ENCODE measurements at places on chromosomes 16 and 17.

DNA sequence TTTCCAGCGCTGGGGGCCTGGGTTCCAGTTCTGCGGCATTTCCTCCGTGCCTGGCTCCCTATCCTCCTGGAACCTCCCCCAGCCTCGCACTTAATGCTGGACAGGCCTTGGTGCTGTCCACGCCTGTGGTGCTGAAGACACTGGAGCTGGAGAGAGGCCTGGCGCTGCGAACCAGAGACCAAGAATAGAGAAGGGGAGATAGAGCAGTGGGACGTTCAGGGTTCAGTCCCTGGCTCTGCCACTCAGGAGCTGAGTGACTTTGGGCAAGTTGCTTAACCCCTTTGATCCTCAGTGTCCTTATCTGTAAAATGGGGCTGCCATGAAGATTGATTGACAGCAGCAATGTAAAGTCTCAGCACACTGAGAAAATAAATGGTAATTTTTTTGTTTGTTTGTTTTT lies 11.9 kb downstream of the SBK1 start:
- H3K4me3 ChIP-seq, result no peak overlapping the region
- H3K27ac ChIP-seq, result no peak overlapping the region
- no peaks in the 10 kb centered on the region for H3K27me3 ChIP-seq
- H3K4me1 ChIP-seq, result no peaks in the 10 kb centered on the region

DNA sequence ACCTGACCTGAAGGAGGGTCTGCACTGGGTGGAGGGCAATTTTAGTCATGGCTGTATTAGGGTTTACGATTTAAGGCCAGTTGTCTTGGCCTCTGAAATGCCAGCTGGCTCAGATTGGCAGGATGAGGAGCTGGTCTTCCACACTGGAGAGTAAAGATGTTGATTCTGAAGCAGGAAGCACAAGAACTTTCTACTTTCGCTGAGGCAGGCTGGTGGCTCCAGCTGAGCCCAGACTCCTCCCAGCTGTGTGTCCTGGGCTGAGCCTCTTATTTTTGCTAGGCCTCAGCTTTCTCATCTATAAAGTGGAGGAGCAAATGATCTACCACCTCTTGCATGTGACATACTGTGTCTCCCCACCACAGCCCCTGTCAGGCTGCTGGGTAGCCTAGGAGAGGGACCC lies 74.4 kb downstream of the MRM1 start:
- H3K36me3 ChIP-seq, result no peaks in the 10 kb centered on the region
- H3K4me3 ChIP-seq, result no peak overlapping the region
- H3K27me3 ChIP-seq, result no peaks in the 10 kb centered on the region
- no peak for DNase-seq
- H3K27ac ChIP-seq, result no peak overlapping the region

DNA sequence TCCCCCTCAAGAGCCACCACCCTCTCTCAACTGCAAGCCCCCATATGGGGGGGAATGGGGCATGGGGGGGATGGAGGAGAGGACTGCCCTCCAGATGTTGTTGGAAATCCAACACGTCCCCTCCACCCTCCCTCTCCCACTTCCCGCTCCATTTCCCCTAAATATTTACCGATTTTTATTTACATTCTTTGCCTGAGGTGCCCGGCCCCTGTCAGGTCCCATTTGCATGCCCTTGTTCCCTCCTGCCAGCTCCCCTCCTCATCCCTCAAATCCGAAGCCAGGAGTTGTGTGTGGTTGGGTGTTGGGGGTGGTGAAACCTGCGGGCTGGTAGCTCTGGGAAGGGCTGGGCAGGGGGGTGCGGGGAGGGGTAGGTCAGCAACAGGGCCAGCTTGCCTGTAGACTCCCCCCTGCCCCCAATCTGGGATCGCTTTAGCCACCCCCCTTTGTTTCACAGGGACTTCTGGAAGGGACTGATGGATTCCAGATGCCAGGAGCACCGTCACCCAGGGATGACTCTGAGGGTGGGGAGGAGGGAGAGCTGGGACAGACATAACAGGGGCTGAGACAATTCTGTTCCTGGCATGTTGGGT lies 39.7 kb upstream of the NGFR start:
- H3K27ac ChIP-seq, result peak overlapping the region; percentile 95
- peaks cover 11% of the 10 kb centered on the region for H3K27me3 ChIP-seq
- H3K36me3 ChIP-seq, result no peaks in the 10 kb centered on the region
- H3K4me3 ChIP-seq, result no peak overlapping the region
- peaks cover 10% of the 10 kb centered on the region for H3K4me1 ChIP-seq
- DNase-seq, result peak; percentile 59

DNA sequence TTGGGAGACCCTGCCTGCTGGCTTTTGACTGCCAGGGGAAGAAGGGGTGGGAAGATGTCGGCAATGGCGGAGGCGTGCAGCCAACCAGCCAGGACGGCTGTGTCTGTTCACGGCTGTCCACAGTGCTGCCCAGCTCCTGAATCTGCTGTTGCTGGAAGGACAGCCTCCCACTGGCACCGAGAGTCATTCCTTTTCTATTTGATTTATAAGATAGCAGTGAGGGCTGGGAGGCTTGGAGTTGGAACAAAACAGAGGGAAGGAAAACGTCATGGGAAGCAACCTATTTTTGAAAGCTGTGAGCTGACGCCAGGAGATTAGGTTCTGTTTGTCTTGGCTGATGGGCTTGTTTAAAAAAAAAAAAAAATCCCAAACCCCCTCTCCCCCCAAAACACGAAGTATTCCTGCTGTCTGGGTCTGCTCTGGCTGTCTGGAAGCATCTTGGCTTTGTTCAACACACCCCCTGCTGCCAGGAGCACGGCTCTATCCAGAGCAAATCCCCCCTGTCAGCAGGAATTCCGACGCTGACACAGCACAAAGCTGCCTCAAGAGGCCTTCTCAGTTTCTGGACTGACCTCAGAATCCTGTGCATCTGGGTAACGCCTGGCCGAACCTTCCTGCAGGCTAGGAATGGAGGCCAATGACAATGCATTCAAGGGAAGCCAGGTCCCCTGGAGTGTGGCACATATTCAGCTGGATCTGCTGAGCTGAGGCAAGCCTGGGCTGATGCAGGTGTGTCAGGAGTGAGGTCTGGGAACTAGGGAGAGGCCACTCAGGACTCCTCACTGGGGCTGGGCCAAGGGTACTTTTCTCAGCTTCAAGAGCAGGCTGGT lies 41.0 kb upstream of the SREBF1 start:
- peaks cover 21% of the 10 kb centered on the region for H3K4me1 ChIP-seq
- H3K4me3 ChIP-seq, result no peak overlapping the region
- no peaks in the 10 kb centered on the region for H3K27me3 ChIP-seq
- H3K36me3 ChIP-seq, result no peaks in the 10 kb centered on the region
- DNase-seq, result peak; percentile 85
- H3K27ac ChIP-seq, result peak overlapping the region; percentile 81

DNA sequence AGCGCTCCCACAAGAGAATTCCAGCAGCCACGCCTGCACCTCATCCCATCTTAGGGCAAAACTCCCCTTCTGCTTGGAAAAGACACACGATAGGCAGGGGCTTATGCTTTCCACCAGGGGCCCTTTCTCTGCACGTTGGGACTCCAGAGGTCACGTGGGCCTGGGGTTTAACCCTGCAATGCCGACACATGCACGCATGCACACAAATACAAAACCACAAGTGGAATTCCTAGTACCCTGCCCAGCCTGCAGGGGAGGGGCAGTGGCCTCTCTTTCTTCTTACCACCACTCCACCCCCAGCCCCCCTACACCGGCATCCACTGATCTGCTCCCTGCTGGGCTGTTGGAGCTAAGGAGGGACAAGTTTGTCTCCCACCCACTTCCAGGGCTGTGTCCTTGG lies 16.8 kb upstream of the CCDC182 start:
- H3K27ac ChIP-seq, result no peak overlapping the region
- peaks cover 8% of the 10 kb centered on the region for H3K4me1 ChIP-seq
- no peaks in the 10 kb centered on the region for H3K36me3 ChIP-seq
- no peaks in the 10 kb centered on the region for H3K27me3 ChIP-seq
- no peak for DNase-seq

- no peaks in the 10 kb centered on the region for H3K4me1 ChIP-seq
- no peak overlapping the region for H3K4me3 ChIP-seq
- H3K27me3 ChIP-seq, result no peaks in the 10 kb centered on the region
- no peak overlapping the region for H3K27ac ChIP-seq
Observed at GRCh38 chr16:68839831-68840230, 3.5 kb upstream of the TANGO6 start.

DNA sequence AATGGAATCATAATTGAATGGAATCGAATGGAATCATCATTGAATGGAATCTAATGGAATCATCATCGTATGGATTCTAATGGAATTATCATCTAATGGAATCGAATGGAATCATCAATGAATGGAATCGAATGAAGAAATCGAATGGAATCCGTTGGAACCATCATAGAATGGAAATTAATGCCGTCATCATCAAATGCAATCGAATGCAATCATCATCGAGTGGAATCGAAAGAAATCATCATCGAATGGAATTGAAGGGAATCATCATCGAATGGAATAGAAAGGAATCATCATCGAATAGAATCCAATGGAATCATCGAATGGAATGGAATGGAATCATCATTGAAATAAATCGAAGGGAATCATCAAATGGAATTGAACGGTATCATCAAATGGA lies 217.2 kb downstream of the SHCBP1 start:
- no peaks in the 10 kb centered on the region for H3K4me1 ChIP-seq
- no peaks in the 10 kb centered on the region for H3K27me3 ChIP-seq
- no peak for DNase-seq
- no peaks in the 10 kb centered on the region for H3K36me3 ChIP-seq
- H3K27ac ChIP-seq, result no peak overlapping the region
- H3K4me3 ChIP-seq, result no peak overlapping the region

- peak overlapping the region; percentile 79 for H3K27ac ChIP-seq
- H3K4me1 ChIP-seq, result peaks cover 24% of the 10 kb centered on the region
- H3K36me3 ChIP-seq, result no peaks in the 10 kb centered on the region
- no peak overlapping the region for H3K4me3 ChIP-seq
- H3K27me3 ChIP-seq, result no peaks in the 10 kb centered on the region
- peak; percentile 62 for DNase-seq
Observed at GRCh38 chr17:72474719-72475477, 354.1 kb downstream of the SOX9 start.

GRCh38 chr16:55179852-55180585 lies 144.0 kb upstream of the IRX6 start:
- no peaks in the 10 kb centered on the region for H3K27me3 ChIP-seq
- no peak for DNase-seq
- H3K27ac ChIP-seq, result no peak overlapping the region

- no peak overlapping the region for H3K27ac ChIP-seq
- no peaks in the 10 kb centered on the region for H3K27me3 ChIP-seq
- no peak for DNase-seq
- H3K36me3 ChIP-seq, result no peaks in the 10 kb centered on the region
- H3K4me1 ChIP-seq, result no peaks in the 10 kb centered on the region
- H3K4me3 ChIP-seq, result no peak overlapping the region
Observed at GRCh38 chr17:59479141-59479540, 86.3 kb upstream of the DHX40 start.

- H3K36me3 ChIP-seq, result peaks cover 6% of the 10 kb centered on the region
- no peak overlapping the region for H3K27ac ChIP-seq
- H3K4me1 ChIP-seq, result no peaks in the 10 kb centered on the region
- no peaks in the 10 kb centered on the region for H3K27me3 ChIP-seq
Observed at GRCh38 chr16:16154281-16154951, 68.9 kb downstream of the ABCC6 start.

DNA sequence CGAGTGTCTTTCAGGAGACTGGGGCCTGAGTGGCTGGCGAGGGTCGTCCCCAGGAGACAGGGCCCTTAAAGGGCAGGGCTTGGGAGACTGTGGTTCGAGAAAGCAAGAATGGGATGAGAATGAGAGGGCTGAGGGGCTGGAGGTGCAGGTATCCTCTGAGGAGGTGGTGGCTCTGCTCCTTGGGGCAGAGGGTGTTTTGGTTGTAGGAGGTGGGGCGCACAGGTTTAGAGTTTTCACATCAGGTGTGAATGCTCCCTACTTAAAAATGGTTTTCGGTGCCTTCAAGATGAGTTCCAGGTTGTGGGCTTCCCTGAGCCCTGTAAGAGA lies 430 bp downstream of the BCAS3 start:
- H3K27me3 ChIP-seq, result no peaks in the 10 kb centered on the region
- peak overlapping the region; percentile 8 for H3K4me3 ChIP-seq
- H3K36me3 ChIP-seq, result no peaks in the 10 kb centered on the region
- DNase-seq, result no peak
- peak overlapping the region; percentile 29 for H3K27ac ChIP-seq

- DNase-seq, result peak; percentile 67
- no peaks in the 10 kb centered on the region for H3K27me3 ChIP-seq
- no peaks in the 10 kb centered on the region for H3K36me3 ChIP-seq
- H3K4me3 ChIP-seq, result no peak overlapping the region
Observed at GRCh38 chr16:72400257-72401083, 228.5 kb upstream of the PMFBP1 start.

- H3K4me3 ChIP-seq, result no peak overlapping the region
- H3K36me3 ChIP-seq, result no peaks in the 10 kb centered on the region
- no peak overlapping the region for H3K27ac ChIP-seq
Observed at GRCh38 chr17:78820841-78821240, 19.8 kb downstream of the USP36 start.

- H3K36me3 ChIP-seq, result no peaks in the 10 kb centered on the region
- DNase-seq, result peak; percentile 43
- peaks cover 17% of the 10 kb centered on the region for H3K4me1 ChIP-seq
- peak overlapping the region; percentile 17 for H3K4me3 ChIP-seq
- H3K27ac ChIP-seq, result peak overlapping the region; percentile 71
Observed at GRCh38 chr17:56595831-56596690, 2.6 kb downstream of the NOG start.

GRCh38 chr16:364595-365491 lies 5.5 kb downstream of the MRPL28 start:
- H3K4me1 ChIP-seq, result no peaks in the 10 kb centered on the region
- no peaks in the 10 kb centered on the region for H3K36me3 ChIP-seq
- no peak overlapping the region for H3K4me3 ChIP-seq
- no peak overlapping the region for H3K27ac ChIP-seq

GRCh38 chr17:28747801-28748750 lies 4.3 kb downstream of the TRAF4 start:
- H3K4me3 ChIP-seq, result no peak overlapping the region
- no peaks in the 10 kb centered on the region for H3K36me3 ChIP-seq
- DNase-seq, result no peak
- H3K27ac ChIP-seq, result peak overlapping the region; percentile 100

- no peak for DNase-seq
- H3K4me1 ChIP-seq, result peaks cover 16% of the 10 kb centered on the region
- no peaks in the 10 kb centered on the region for H3K36me3 ChIP-seq
- H3K27me3 ChIP-seq, result peaks cover 70% of the 10 kb centered on the region
Observed at GRCh38 chr17:179781-180380, 1.6 kb downstream of the DOC2B start.

- no peak for DNase-seq
- no peaks in the 10 kb centered on the region for H3K36me3 ChIP-seq
- H3K27ac ChIP-seq, result no peak overlapping the region
- H3K4me1 ChIP-seq, result no peaks in the 10 kb centered on the region
- H3K27me3 ChIP-seq, result no peaks in the 10 kb centered on the region
Observed at GRCh38 chr17:66787914-66788313, 47.0 kb upstream of the CACNG5 start.
